ENCODE measurements at places on chromosomes 11 and 22. TPM values are rescaled to one million over a fixed set of nuclear protein-coding genes. Genes with fewer than 3 reads are reported as not detected.

MUC2 gene
- 1.3 TPM for total RNA-seq

SLC22A25 gene
- 0.19 TPM for total RNA-seq

OR52H1 gene
- not detected for total RNA-seq

PATE2 gene
- not detected for total RNA-seq

IL17REL gene
- total RNA-seq: not detected

OR2AT4 gene
- not detected for total RNA-seq

ZNF215 gene
- total RNA-seq: not detected

MUC5B gene
- not detected for total RNA-seq

APOA5 gene
- total RNA-seq: not detected

PGR gene
- 5.5 TPM for total RNA-seq

OR8G5 gene
- total RNA-seq: not detected

MYO7A gene
- 11.7 TPM for total RNA-seq

STT3A gene
- total RNA-seq: 61.9 TPM

MUS81 gene
- total RNA-seq: 41.8 TPM

SLC16A8 gene
- total RNA-seq: 0.66 TPM

AP1B1 gene
- 55.1 TPM for total RNA-seq

RPS13 gene
- 914 TPM for total RNA-seq

OR6T1 gene
- total RNA-seq: not detected

OR10A2 gene
- not detected for total RNA-seq

GATD1 gene
- total RNA-seq: 7.1 TPM

CLMP gene
- total RNA-seq: 213 TPM

NPAS4 gene
- total RNA-seq: not detected

GNG3 gene
- not detected for total RNA-seq

MRTFA gene
- total RNA-seq: 16.5 TPM

GALNT18 gene
- 13.0 TPM for total RNA-seq

CBLIF gene
- not detected for total RNA-seq

CHST1 gene
- 1.2 TPM for total RNA-seq

Data from subcutaneous adipose tissue (tissue), 4 donors.